ENCODE measurements at places on chromosomes 2 and 18. TPM values are rescaled to one million over a fixed set of nuclear protein-coding genes. Genes with fewer than 3 reads are reported as not detected.
A peak's percentile ranks its signal among the peaks of the same experiment; 100 is the strongest.

DNA sequence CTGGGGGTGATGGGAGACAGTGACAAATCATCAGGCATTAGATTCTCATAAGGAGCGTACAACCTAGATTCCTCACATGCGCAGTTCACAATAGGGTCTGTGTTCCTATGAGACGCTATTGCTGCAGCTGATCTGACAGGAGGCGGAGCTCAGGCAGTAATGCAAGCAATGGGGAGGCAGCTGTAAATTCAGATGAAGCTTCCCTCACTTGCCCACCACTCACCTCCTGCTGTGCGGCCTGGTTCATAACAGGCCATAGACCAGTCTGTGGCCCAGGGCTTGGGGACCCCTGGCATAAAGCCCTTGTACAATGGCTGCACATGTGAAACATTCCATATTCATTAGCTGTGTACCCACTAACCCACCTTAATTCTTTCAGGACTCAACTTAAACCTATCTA, 18.0 kb downstream of the NMUR1 start:
- DNase-seq = no peak
- no peaks in the 10 kb centered on the region for H3K27me3 ChIP-seq
- H3K4me1 ChIP-seq = peaks cover 13% of the 10 kb centered on the region
- H3K27ac ChIP-seq = no peak overlapping the region
- H3K36me3 ChIP-seq = no peaks in the 10 kb centered on the region

GRCh38 chr18:24249716-24250115, 110.9 kb downstream of the CABYR start:
- DNase-seq = no peak
- no peaks in the 10 kb centered on the region for H3K27me3 ChIP-seq
- H3K4me1 ChIP-seq = no peaks in the 10 kb centered on the region
- H3K4me3 ChIP-seq = no peak overlapping the region
- H3K36me3 ChIP-seq = no peaks in the 10 kb centered on the region

GRCh38 chr2:43905371-43905803, 66.6 kb downstream of the ABCG8 start:
- peaks cover 17% of the 10 kb centered on the region for H3K36me3 ChIP-seq
- H3K27me3 ChIP-seq = no peaks in the 10 kb centered on the region
- H3K4me1 ChIP-seq = peaks cover 21% of the 10 kb centered on the region
- peak overlapping the region; percentile 37 for H3K4me3 ChIP-seq

LYG2 gene
- total RNA-seq = not detected

DNA sequence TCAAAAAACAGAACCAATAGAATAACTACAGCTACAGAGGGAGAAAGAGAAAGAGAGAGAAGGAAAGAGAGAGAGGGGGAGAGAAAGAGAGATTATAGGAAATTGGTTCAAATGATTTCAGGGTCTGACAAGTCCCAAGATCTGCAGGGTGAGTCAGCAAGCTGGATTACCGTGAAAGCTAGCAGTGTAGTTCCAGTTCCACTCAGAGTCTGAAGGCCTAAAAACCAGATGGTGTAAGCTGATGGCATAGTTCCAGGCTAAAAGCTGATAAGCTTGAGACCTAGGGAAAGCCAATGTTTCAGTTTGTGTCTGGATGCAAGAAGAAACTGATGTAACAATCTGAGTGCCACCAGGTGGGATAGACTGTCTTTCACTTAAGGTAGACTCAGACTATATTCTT, 397.7 kb downstream of the TRIB2 start:
- DNase-seq = no peak
- H3K27me3 ChIP-seq = no peaks in the 10 kb centered on the region
- H3K27ac ChIP-seq = no peak overlapping the region
- H3K4me1 ChIP-seq = no peaks in the 10 kb centered on the region
- no peak overlapping the region for H3K4me3 ChIP-seq
- no peaks in the 10 kb centered on the region for H3K36me3 ChIP-seq

DNA sequence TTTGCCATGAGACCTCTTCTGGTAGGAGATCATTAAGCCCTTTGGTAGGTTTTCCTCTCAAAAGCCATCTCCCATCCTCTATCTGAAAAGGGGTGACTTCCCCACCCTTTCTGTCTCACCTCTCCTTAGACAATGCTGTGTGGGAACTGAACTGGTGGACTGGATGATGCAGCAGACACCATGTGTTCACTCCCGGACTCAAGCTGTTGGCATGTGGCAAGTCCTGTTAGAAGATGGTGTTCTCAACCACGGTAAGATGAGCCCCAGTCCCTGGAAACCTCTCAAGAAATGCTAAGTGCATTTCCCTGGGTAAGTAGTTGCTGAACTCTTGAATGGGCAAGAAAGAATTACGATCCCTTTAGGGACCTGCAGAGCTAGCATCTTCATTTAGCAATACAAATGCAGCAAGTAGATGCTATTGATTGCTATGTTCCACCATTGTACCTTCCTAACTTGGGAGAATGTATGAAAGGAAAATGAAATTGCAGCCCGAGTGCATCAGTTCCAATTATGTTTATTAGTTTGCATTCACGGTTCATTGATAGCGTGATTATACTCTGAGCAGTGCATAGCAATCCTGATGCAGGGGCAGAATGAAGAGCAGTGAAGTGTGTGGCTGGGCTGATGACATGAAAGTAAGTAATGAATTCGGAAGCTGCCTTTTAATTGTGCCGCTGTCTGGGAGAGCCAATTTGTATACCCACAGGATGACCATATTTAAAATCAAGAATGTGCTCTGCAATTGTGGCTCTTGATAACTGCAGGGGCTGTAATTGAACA, 110.0 kb upstream of the MAP3K20 start:
- no peaks in the 10 kb centered on the region for H3K36me3 ChIP-seq
- DNase-seq = no peak
- H3K4me1 ChIP-seq = peaks cover 25% of the 10 kb centered on the region
- H3K27me3 ChIP-seq = peaks cover 5% of the 10 kb centered on the region
- H3K4me3 ChIP-seq = no peak overlapping the region

DNA sequence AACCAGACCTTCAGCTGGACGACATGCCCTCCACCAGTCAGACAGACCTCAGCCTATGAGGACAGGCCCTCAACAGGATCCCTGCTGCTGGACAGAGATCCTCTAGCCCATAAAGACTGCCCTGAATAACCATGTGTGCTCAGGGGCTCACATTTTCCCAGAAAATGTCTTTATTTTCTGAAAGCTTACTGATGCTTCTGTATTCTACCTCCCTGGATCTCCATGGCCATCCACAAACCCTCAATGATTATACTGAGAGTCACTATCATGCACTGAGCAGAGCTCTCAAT, 1.8 kb upstream of the PTPN18 start:
- H3K4me3 ChIP-seq = no peak overlapping the region
- H3K4me1 ChIP-seq = peaks cover 6% of the 10 kb centered on the region
- no peaks in the 10 kb centered on the region for H3K27me3 ChIP-seq
- DNase-seq = no peak
- H3K27ac ChIP-seq = no peak overlapping the region
- H3K36me3 ChIP-seq = no peaks in the 10 kb centered on the region

TSGA10 gene
- total RNA-seq = 5.0 TPM

- H3K27me3 ChIP-seq = no peaks in the 10 kb centered on the region
- DNase-seq = no peak
- no peak overlapping the region for H3K27ac ChIP-seq
- no peak overlapping the region for H3K4me3 ChIP-seq
- no peaks in the 10 kb centered on the region for H3K4me1 ChIP-seq
- H3K36me3 ChIP-seq = no peaks in the 10 kb centered on the region
Measured at GRCh38 chr2:239093542-239093941, 245.7 kb downstream of the TWIST2 start.

DNA sequence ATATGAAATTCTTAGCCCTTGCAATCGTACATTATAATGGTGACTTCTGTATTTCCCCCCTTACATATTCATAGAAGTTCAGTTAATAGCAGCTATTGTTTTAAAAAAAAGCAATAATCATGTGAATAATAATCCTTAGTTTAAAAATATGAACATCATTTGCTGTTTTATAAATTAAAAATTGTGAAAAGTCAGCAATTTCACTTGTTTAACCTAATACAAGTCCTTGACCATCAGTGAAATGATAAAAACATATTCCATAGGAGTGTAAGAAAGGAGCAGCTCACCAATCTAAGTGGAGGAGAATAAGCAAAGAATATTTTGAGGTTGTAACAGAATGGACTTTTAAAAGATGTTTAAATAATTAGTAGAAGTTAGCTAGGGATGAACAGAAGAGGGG, 650.2 kb downstream of the SUCLG1 start:
- H3K27ac ChIP-seq = no peak overlapping the region
- H3K4me3 ChIP-seq = no peak overlapping the region
- H3K27me3 ChIP-seq = no peaks in the 10 kb centered on the region

All from osteoblast (primary cell).